ENCODE measurements at places on chromosomes 3 and 15.

GRCh38 chr3:37071921-37072320 lies 78.6 kb downstream of the MLH1 start:
- no peaks in the 10 kb centered on the region for H3K27me3 ChIP-seq
- H3K36me3 ChIP-seq: peaks cover 66% of the 10 kb centered on the region
- no peak overlapping the region for H3K4me3 ChIP-seq
- no peak for DNase-seq
- no peak overlapping the region for H3K27ac ChIP-seq
- H3K4me1 ChIP-seq: no peaks in the 10 kb centered on the region

- no peak overlapping the region for H3K4me3 ChIP-seq
- no peak overlapping the region for H3K27ac ChIP-seq
- DNase-seq: no peak
- no peaks in the 10 kb centered on the region for H3K27me3 ChIP-seq
Observed at GRCh38 chr3:160395297-160395696, 3.7 kb downstream of the IFT80 start.

DNA sequence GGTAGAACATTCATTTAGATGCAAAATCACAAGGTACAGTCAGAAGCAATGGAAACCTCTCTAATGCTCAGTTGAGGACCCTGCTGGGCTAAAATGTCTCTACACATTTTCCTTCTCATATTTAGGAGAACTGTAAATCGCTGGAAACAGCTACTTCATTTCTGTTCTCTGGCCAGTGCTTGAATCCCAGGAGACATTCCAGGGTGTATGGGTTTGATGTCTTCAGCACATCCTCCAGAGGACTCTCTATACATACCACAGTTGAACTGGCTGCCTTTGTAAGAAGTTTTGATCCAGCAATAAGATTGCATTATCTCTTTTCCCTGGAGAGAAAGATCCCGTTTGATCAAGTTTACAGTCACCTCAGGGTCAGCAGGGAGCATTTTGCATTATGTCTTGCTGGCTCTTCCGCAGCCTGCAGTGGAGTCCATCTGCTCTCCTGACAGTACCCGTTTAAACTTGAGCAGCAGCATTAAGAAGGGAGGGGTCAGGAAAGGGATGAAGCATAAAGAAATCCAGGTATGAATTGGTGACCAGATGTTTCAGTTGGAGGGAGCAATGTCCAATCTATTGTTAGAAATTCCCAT lies 676.0 kb downstream of the EPHA3 start:
- no peak overlapping the region for H3K4me3 ChIP-seq
- H3K4me1 ChIP-seq: no peaks in the 10 kb centered on the region
- H3K36me3 ChIP-seq: no peaks in the 10 kb centered on the region
- H3K27ac ChIP-seq: no peak overlapping the region
- DNase-seq: no peak
- no peaks in the 10 kb centered on the region for H3K27me3 ChIP-seq

- H3K36me3 ChIP-seq: no peaks in the 10 kb centered on the region
- H3K4me1 ChIP-seq: peaks cover 36% of the 10 kb centered on the region
- no peak overlapping the region for H3K4me3 ChIP-seq
- H3K27me3 ChIP-seq: no peaks in the 10 kb centered on the region
Observed at GRCh38 chr15:91965501-91966193, 112.1 kb downstream of the SLCO3A1 start.

DNA sequence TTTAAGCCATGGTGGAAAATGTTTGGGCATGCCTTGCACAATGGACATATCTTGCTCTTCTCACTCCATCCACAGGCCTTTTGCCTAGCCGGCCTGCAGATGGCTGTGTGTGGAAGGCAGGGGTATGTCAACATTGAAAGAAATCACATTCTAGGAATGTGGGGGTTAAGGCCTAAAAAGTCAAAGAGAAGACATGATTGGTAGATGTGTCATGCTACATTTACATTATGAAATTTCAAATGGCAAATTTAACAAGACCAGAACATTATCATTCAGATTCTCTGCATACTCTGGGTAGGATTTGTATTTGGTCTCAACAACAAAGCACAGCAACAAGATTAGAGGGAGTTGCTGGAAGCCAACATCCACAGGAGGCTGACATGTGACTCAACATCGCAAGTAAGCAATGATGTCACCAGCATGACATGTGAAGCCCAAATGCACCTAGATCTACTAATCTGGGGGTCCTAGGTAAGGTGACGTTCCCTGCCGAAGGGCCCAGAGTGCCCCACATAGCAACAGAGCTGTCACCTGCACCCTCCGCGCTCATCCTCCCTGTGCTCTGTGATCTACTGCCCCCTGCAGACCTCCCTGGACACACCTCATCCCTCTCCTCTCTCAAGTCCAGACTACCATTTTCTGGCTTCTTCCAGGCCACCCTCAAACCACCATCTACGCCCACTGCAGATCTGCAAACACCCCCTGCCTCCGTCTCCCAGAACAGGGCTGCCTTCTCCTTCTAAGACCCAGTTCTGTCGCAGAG lies 39.4 kb downstream of the CLDN18 start:
- H3K36me3 ChIP-seq: no peaks in the 10 kb centered on the region
- no peak overlapping the region for H3K4me3 ChIP-seq
- H3K27ac ChIP-seq: no peak overlapping the region
- no peak for DNase-seq
- no peaks in the 10 kb centered on the region for H3K27me3 ChIP-seq

- H3K36me3 ChIP-seq: peaks cover 3% of the 10 kb centered on the region
- no peak overlapping the region for H3K4me3 ChIP-seq
- no peak for DNase-seq
- H3K27me3 ChIP-seq: no peaks in the 10 kb centered on the region
- H3K4me1 ChIP-seq: peaks cover 7% of the 10 kb centered on the region
Observed at GRCh38 chr15:71191296-71191695, 76.0 kb downstream of the THSD4 start.

GRCh38 chr3:148582126-148582525 lies 115.6 kb upstream of the AGTR1 start:
- no peak overlapping the region for H3K27ac ChIP-seq
- no peaks in the 10 kb centered on the region for H3K27me3 ChIP-seq
- H3K4me3 ChIP-seq: no peak overlapping the region
- no peaks in the 10 kb centered on the region for H3K36me3 ChIP-seq
- no peak for DNase-seq
- H3K4me1 ChIP-seq: no peaks in the 10 kb centered on the region

- no peak overlapping the region for H3K27ac ChIP-seq
- DNase-seq: peak; percentile 47
- no peak overlapping the region for H3K4me3 ChIP-seq
- no peaks in the 10 kb centered on the region for H3K4me1 ChIP-seq
Observed at GRCh38 chr3:46851364-46852333, 11.6 kb downstream of the MYL3 start.
